LHCN-M2 (cell line): ENCODE measurements at places on chromosomes 13 and 19. TPM values are rescaled to one million over a fixed set of nuclear protein-coding genes. Genes with fewer than 3 reads are reported as not detected.

Gene MISP3
- 0.19 and 0.34 TPM in 2 replicates for total RNA-seq

DNA sequence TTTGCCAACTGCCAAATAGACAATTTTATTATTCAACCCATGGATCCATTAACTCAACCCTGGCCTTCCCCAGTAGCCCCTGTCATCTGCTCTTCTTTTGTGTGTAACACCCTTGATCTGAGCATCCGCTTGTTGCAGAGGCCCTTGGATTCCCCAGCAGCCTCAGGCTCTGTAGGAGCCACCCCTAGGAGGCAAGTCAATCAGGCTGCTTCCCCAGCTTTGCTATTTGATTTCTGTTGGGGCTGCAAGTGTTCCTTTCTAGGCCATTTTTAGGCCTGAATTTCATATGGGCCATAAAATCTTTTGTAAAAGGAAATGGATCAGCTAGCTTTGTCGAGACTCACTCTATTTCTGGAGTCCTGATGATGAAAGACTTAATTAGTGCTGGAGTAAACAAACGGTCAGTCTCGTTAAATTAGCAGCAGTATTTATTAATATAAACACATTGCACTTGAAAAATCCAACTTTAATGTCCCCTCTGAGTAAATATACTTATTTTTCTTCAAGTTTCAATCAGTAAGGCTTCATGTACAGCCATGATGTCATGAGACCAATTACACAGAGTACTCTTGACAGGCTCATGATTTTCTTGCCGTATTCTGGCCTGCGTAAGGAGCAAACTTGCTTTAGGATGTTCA lies 105.3 kb downstream of the RGCC start:
- no peak for DNase-seq

DNA sequence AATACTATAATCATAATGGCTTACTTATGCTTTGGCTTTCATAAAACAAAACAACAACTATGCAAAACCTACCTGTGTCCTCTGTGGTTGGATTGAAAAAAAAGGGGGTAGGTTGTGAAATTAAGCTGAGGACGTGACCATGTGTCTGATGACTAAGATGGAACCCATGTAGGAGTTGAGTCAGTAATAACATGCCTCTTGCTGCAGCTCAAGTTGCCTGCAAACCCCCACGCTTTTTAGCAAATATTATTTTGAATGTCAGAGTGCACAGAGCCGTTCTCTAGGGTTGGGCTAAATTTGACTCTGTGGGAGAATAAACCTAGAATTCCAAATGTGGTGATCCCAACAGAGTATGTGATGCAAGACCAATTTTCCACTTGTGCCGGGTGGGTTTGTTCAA lies 209.3 kb downstream of the KCNRG start:
- peak; percentile 46 for DNase-seq

Gene NKPD1
- 0.06 TPM in 1 of 2 replicates, not detected in the other for total RNA-seq

DNA sequence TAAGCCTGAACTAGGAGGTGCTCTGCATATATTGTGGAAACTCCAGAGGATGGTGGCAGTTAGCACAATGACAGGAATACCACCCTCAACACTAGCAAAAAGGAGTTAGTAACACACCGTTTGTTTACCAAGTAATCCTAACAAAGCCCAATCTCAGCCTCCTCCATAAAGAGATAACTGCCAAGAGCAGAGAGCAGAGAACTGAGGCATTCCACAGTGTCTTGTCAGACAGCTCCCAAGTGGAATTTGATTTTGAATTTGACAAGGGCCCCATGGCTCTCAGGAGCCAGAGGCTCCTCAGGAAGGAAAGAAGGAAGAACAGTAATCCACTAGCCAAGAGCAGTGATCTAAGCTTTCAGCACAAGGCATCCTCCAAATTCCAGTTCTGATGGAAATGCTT lies 298.6 kb downstream of the DCLK1 start:
- DNase-seq: no peak

Gene ZNF808
- total RNA-seq: 14.7 and 16.1 TPM in 2 replicates

DNA sequence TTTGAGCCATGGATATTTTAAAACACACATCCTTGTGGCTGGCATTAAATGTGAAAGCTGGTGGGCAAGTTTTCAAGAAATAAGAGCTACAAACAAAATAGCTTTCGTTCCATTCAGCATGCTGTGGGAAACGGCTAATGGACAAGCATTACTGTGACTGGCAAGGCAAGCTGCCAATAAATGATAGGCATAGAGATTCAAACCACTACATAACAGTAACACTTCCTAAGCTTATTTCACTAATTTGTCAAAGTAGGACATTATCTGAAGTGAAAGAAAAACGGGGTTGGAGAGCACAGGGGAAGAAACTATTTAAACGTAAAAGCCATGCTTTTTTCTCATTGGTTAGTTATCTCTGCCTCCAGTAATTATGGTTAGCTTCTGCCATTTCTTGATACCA lies 26.0 kb downstream of the OBI1 start:
- no peak for DNase-seq

GRCh38 chr13:48571126-48571913 lies 38.4 kb upstream of the RCBTB2 start:
- peak; percentile 95 for DNase-seq

Gene P2RY11
- 2.8 and 3.5 TPM in 2 replicates for total RNA-seq

- DNase-seq: no peak
Observed at GRCh38 chr19:29565171-29565570, 39.4 kb downstream of the VSTM2B start.

Gene POLR2I
- total RNA-seq: 56.0 and 56.1 TPM in 2 replicates

Gene SIAH3
- not detected in 2 replicates for total RNA-seq

DNA sequence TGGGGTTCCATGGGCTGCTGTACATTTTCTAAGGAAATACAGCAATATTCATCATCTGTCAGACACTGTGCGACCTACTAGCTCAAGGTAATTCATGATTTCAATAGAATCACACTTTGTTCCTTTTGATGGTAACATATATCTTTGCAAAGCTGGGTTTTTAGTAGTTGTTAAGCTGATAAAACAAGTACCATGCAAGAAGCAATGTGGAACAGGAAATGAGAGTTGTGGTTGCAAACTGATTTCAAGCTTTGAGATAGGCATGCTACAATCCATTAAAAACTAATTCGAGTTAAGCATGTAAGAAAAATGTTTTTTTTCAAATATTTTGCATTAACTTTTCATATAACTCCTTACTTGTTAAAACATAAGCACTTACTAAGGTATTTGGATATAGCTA lies 6.8 kb upstream of the MBNL2 start:
- no peak for DNase-seq

DNA sequence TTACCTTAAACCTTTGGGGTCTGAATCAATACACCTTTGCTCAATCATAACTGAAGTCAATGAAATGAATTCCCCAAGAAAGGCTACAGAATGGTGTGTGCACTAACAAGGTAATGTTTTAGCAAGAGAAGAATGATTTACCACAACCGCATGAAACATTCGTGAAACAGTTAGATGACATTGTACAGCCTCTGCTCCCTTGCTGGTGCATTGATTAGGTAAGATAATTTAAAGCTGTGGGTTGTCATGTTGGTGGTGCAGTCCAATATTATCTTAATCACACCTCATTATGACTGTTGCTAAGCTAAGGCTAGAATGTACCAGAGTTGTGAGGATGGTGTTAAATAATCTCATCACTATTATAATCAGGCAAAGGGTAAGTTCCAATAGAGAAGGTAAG lies 1673.2 kb upstream of the PRR20A start:
- no peak for DNase-seq

GRCh38 chr13:41500511-41500910 lies 43.2 kb downstream of the RGCC start:
- DNase-seq: peak; percentile 40

- DNase-seq: peak; percentile 86
Observed at GRCh38 chr19:5926641-5927440, 12.8 kb downstream of the CAPS start.

GRCh38 chr19:10120538-10121189 lies 965 bp upstream of the EIF3G start:
- DNase-seq: peak; percentile 96

Gene SMIM7
- 97.1 and 97.3 TPM in 2 replicates for total RNA-seq

Gene FFAR3
- total RNA-seq: not detected in 2 replicates
